ENCODE measurements at places on chromosomes 7 and 10.
A peak's percentile ranks its signal among the peaks of the same experiment; 100 is the strongest.

DNA sequence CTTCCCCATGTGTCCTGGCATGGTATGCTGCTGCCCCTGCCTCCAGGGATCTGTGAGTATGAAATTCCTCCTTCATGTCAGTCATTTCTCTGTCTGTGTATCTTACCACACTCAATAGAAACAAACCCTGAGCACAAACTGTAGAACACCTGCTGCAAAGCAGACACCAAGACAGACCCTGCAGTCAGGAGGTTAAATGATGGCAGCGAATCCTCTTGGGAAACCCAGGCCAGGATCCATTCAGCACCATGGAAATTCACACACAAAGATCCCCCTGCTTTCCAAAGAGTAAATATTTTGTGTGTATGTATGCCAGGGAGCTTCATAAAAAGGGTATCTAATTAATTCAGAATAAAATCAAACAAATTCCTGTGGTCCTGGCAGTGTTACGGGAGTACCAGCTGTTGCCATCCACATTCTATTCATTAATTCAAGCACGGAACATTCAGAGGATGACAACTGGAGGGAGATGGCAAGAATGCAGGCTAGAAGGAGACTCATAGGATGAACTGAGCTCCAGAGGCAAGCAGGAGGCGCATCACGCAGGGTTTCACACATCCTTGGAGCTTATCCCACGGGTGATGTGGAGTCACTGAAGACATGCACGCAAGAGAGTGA is 14.8 kb downstream of the ITIH5 start:
- DNase-seq = no peak

- DNase-seq = no peak
Observed at GRCh38 chr7:122038904-122039303, 105.1 kb downstream of the AASS start.

GRCh38 chr10:106955133-106955532 is 209.4 kb downstream of the SORCS1 start:
- DNase-seq = no peak

DNA sequence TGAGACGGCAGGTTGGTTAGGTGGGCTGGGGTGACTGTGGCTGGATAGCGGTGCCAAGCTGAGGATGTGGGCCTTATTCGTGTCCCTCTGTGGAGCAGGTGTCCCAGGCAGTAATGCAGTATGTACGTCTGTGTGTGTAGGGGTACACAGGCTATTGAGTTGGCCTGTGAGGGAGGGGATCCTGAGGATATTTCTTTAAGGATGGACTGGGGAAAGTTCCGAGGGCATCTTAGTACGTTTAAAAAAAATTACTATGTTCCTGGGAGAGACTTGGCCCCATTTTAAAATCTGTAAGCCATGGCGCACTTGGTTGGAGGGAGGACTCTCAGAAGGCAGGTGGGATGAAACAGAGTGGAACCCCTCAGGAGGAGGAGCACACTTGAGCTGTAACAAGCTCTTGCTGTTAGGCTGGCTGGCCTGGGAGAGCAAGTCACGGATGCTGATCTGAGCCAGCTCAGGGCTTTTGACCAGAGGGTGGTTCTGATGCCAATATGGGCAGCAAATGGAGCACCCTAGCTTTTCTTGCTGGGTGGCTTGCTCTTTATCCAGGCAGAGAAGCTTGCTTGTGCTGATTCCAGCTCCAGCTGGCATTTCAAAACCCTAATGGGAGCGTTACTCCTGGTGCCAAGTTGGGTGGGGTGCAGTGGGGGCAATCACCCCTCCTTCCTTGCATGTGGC is 765 bp downstream of the WBP1L start:
- no peak for DNase-seq

GRCh38 chr7:50497068-50497642 is 47.0 kb upstream of the FIGNL1 start:
- DNase-seq = no peak

- DNase-seq = no peak
Observed at GRCh38 chr7:97270280-97270679, 152.8 kb downstream of the SDHAF3 start.

- peak; percentile 62 for DNase-seq
Observed at GRCh38 chr7:50262916-50263690, 41.4 kb upstream of the IKZF1 start.

DNA sequence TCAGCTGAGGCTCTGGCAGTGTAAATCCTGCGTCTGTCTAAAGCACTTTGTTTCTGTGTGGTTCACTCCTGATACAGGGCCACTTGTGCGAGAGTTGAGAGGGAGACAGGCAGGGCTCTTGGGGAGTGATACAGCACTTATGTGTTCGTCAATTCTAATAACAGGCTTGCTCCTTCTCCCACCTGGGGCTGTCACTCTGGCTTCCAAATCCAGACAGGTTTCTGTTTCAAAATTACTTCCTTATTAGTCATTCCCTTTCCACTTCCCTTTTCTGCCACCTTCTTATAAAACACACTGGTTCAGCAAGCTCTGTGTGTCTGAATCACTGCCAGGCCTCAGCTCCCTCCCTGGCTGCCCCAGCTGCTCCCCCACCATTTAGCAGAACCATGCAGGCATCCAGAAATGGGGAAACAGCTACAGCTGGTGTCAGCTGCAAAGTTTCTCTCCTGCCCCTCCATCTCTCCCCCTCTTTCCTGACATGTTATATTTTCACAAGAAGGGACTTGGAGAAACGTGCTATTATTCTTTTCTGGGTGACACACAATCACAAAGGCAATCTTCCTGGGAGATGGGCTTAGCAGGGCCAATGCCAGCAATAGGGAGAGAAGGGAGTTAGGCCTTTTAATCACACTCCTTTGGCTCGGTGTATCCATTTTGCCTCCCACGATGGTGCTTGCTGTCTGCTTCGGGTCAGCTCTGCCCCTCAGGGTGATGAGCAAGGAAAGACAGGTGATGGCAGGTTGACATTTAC is 58.4 kb upstream of the ZNRF2 start:
- DNase-seq = peak; percentile 76

- DNase-seq = no peak
Observed at GRCh38 chr7:109282726-109283125, 713.1 kb downstream of the DNAJB9 start.

DNA sequence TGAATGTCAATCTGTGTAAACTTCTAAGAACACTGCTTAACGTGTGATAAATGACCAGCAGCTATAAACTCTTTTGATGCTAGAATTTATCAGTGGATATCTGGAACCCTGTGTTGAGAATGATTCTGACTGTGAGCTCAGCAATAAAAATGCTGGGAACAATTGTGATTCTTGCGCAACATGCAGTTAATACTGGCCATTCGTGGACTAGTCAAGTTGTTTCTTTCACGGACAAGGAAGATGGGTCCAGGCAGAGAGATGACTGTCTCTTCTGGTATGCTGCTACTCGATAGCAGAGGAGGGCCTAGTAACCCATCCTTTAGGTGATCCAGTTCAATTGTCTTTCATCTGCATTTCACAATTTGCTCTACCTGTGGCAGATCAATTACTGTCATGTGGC is 394.8 kb upstream of the IGFBP3 start:
- no peak for DNase-seq

GRCh38 chr10:124109261-124109660 is 15.9 kb upstream of the CHST15 start:
- no peak for DNase-seq

GRCh38 chr7:145175366-145175765 is 339.5 kb upstream of the TPK1 start:
- DNase-seq = no peak

DNA sequence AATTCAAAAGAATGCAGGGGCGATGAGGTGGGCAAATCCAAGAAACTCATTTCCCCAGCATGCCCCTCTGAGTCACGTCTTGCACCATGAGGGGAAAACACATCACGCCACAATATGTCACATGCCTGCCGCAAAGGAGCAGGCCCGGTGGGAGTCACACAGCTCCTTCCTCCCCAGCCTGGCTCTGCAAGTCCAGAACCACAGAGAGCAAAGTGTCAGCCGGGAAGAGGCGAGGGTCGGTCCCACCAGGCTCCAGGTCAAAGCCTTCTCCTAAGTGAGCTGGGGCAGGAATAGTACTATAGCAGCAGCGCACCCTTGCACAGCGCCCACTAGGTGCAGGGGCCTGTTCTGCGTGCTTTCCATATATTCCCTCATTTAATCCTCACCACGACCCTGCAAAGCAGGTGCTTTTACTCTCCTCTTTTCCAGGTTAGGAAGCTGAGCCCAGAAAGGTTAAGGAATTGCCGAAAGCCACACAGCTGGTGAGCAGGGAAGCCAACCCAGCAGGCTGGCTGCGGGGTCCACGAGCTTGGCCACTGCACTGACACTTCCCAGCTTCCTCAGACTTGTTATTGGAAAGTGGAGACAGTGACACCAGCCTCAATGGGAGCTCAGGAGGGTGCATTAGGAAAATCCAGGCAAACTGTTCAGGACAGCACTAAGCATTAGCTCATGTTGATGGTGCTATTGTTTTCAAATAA is 94.0 kb upstream of the ZMIZ1 start:
- DNase-seq = no peak

GRCh38 chr7:112942981-112943380 is 143.6 kb downstream of the GPR85 start:
- no peak for DNase-seq

- no peak for DNase-seq
Observed at GRCh38 chr10:76139431-76139830, 708.0 kb downstream of the LRMDA start.

DNA sequence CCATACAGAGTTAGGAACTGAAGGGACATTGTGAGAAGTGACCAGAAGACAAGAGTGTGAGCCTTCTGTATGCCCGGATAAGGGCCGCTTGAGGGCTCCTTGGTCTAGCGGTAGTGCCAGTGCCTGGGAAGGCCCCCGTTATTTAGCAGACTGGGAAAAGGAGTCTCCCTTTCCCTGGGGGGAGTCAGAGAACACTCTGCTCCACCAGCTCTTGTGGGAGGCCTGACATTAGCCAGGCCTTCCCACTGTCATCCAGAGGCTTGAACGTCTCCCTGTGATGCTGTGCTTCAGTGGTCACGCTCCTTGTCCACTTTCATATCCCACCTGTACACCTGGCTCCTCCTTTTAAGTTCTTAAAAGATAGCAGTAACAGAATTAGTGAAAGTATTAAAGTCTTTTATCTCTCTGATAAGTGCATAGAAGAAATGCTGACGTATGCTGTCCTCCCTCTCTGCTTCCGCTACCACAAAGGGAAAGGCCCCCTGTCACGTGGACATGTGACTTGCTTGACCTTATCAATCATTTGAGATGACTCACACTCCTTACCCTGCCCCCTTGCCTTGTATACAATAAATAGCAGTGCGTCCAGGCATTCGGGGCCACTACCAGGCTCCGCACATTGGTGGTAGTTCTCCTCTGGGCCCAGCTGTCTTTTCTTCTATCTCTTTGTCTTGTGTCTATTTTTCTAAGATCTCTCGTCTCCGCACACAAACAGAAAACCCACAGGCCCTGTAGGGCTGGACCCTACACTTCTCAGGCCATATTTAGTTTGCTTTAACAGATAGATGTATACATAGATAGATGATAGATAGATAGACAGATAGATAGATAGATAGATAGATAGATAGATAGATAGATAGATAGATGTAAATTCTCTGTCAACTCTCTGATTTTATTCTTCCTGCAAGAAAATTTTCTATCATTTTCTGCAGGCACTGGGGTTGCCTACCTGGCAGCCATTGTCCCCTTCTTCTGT is 131.5 kb upstream of the JCAD start:
- no peak for DNase-seq

DNA sequence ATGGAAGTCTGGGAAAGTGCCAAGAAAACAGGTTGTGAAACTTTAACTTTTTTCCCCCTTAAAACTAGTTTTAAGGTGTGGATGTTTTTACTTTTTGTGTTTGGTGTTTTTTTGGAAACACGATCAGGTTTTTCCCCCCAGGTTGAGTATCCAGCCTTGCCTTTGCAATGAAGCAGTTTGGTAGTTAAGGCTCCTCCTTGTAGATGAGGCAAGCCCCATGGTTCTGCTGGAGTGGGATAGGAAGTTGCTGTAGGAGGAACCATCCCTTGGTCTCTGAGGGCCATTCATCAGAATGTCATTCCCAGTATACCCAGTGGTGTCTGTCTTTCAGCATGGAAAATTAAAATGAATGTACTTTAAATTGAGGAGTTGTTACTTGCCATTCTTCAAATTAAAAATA is 2.7 kb downstream of the CUL1 start:
- no peak for DNase-seq

DNA sequence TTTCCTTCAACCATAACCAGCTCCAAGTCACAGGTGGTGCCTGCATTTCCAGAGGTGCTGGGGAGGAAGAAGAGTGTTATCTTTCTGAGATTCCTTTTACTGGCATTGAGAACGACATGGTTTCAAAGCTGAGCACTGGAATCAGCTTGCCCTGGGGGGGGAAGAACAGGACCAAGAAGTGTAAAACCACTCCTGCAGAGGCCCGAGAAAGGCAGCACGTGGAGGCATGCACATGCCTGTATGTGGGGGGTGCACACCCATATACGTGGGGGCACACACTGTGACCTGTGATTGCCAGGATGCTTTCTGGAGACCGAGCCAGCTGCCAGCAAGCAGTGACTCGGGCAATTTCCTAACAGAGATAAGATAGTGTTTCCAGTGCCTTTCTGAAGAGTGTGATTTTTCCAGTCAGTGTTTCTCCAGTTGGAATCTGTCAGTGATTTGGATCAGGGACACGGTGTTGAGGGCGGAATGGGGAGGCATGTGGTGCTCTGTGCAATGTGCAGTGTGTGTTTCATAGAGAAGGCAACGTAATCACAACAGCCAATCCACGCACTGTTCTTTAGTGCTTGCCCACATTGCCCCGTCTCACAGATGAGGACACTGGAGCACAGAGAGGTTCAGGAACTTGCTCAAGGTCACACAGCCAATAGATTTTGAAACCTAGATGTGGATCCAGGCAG is 4.2 kb downstream of the LRRC27 start:
- no peak for DNase-seq

- DNase-seq = no peak
Observed at GRCh38 chr7:27147199-27148030, at the start of gene HOXA6. HOXA6 (minus strand) TSS chr7:27147774; CDS start chr7:27147749, 25 bp downstream.

GRCh38 chr10:60532696-60533468 is 143.2 kb upstream of the ANK3 start:
- no peak for DNase-seq

DNA sequence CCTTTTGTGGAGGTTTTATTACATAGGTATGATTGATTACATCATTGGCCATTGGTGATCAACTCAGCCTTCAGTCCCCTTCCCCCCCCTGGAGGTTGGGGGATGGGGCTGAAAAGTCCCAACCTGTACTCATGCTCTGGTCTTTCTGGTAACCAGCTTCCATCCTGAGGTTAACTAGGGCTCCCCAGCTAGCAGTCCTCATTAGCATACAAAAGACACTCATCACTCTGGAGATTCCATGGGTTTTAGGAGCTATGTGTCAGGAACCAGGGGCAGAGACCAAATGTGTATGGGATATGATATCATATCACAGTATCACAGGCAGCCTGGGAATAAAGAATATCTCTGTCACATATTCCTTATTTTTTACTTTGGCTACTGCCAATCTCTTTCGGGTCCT is 13.6 kb downstream of the CCSER2 start:
- DNase-seq = no peak

- no peak for DNase-seq
Observed at GRCh38 chr7:20331910-20332813, 1.5 kb downstream of the ITGB8 start.

GRCh38 chr10:29508554-29509244 is 126.1 kb downstream of the SVIL start:
- DNase-seq = no peak
